Mesenchymal stem cell (in vitro differentiated cells and primary cell): ENCODE measurements at places on chromosomes 12 and 14.

- no peak for DNase-seq
- H3K36me3 ChIP-seq, result no peaks in the 10 kb centered on the region
- peaks cover 28% of the 10 kb centered on the region for H3K27me3 ChIP-seq
- no peak overlapping the region for H3K4me3 ChIP-seq
- H3K4me1 ChIP-seq, result peaks cover 20% of the 10 kb centered on the region
Measured at GRCh38 chr12:113146999-113147398, 2.5 kb upstream of the CFAP73 start.

DNA sequence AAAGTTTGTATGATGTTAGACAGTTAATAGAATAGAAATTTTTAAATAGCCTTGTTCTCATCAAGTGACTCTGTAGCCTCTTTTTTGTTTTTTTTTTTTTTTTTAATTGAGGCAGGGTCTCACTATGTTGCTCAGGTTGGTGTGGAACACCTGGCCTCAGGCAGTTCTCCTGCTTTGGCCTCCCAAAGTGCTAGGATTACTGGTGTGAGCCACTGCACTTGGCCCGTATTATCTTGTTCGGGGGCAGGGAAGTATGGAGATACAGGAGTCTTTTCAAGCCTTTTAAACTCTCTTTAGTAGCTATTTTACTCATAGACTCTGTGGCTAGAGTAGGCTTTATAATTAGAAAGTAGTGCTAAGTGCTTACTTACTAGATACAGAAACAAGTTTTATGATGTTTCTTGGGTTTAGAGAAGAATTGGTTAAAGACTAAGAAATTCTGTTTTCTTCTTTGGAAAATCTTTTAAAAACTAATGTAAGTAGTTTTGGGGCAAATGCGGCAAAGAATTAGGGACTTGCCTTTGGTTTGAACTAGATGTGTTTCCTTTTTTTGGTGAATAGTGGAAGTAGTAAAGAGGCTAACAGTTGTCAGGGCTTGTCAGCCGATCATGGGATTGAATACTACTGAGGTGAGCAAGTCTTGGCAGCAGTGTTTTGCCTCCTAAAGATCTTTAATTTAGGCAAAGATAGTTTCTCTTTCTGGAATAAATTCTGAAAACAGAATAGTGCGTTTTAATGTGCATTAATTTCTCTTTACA lies 31.3 kb downstream of the FBXO34 start:
- H3K36me3 ChIP-seq, result peaks cover 9% of the 10 kb centered on the region
- no peak overlapping the region for H3K4me3 ChIP-seq
- no peak for DNase-seq
- peaks cover 3% of the 10 kb centered on the region for H3K4me1 ChIP-seq
- no peaks in the 10 kb centered on the region for H3K27me3 ChIP-seq

DNA sequence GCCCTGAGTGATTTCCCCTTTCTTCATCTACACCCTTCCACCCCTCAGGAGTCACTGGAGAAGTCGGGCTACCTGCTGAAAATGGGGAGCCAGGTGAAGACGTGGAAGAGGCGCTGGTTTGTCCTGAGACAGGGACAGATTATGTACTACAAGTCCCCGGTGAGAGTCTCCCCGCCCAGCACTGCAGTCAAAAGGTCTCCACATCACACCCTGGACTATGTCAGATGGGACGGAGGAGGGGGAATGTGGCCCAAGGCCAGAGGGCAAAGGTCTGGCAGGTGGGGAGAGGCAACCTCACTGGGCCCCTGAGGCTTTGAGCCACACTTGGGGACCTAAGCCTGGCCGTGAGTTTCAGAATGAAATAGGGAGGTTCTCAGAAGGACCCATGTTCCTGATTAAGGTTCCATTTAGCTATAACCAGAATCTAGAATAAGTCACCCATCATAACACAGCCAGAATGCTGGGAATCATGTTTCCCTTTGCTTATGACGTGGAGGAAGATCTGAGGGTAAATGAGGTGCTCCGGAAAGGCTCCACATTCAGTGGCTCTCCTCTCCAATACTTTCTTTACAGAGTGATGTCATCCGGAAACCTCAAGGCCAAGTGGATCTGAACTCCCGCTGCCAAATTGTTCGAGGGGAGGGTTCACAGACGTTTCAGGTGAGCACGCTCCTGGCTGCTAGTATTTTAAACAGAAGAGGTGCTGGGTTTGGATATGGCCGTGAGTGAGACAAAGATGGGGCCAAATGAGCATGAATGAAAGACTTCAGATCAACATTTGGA lies 26.6 kb downstream of the PIGH start:
- no peaks in the 10 kb centered on the region for H3K36me3 ChIP-seq
- no peak for DNase-seq
- no peak overlapping the region for H3K4me3 ChIP-seq
- H3K27ac ChIP-seq, result no peak overlapping the region

GRCh38 chr12:110062241-110062640 lies 13.9 kb upstream of the C12orf76 start:
- H3K27ac ChIP-seq, result no peak overlapping the region
- no peaks in the 10 kb centered on the region for H3K27me3 ChIP-seq
- no peak for DNase-seq
- H3K4me3 ChIP-seq, result no peak overlapping the region
- peaks cover 3% of the 10 kb centered on the region for H3K4me1 ChIP-seq

GRCh38 chr12:3962631-3963483 lies 89.7 kb upstream of the PARP11 start:
- no peaks in the 10 kb centered on the region for H3K36me3 ChIP-seq
- H3K4me1 ChIP-seq, result no peaks in the 10 kb centered on the region
- DNase-seq, result no peak
- H3K4me3 ChIP-seq, result no peak overlapping the region

GRCh38 chr14:57485635-57486034 lies 8.0 kb downstream of the CCDC198 start:
- H3K27ac ChIP-seq, result no peak overlapping the region
- no peak overlapping the region for H3K4me3 ChIP-seq
- no peaks in the 10 kb centered on the region for H3K27me3 ChIP-seq
- no peaks in the 10 kb centered on the region for H3K36me3 ChIP-seq

DNA sequence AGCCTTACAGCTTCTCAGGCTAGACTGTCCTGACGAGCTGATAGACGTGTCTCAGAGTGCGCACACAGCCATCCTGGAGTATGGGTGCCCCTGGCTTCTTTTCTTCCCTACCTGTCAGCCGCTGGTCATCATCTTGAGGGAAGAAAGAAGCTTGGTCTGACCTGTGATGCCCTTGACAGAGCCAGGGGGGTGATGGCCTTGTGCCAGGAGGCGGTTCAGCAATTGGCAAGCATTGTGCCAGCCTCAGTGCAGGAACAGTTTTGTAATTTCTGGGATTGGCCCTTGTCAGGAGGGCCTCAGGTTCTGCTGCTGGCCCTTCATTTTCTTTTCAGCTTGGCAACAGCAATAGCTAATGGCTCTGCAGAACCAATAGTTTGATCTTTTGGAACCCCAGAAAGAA lies 80.1 kb downstream of the ADCK1 start:
- DNase-seq, result no peak
- no peak overlapping the region for H3K4me3 ChIP-seq
- no peaks in the 10 kb centered on the region for H3K36me3 ChIP-seq
- H3K27me3 ChIP-seq, result no peaks in the 10 kb centered on the region
- H3K4me1 ChIP-seq, result peaks cover 3% of the 10 kb centered on the region
- H3K27ac ChIP-seq, result no peak overlapping the region

GRCh38 chr12:14975457-14975856 lies 2.6 kb downstream of the PDE6H start:
- H3K27ac ChIP-seq, result no peak overlapping the region
- no peaks in the 10 kb centered on the region for H3K27me3 ChIP-seq
- DNase-seq, result no peak
- no peaks in the 10 kb centered on the region for H3K4me1 ChIP-seq
